ENCODE measurements at places on chromosomes 5 and 9.

DNA sequence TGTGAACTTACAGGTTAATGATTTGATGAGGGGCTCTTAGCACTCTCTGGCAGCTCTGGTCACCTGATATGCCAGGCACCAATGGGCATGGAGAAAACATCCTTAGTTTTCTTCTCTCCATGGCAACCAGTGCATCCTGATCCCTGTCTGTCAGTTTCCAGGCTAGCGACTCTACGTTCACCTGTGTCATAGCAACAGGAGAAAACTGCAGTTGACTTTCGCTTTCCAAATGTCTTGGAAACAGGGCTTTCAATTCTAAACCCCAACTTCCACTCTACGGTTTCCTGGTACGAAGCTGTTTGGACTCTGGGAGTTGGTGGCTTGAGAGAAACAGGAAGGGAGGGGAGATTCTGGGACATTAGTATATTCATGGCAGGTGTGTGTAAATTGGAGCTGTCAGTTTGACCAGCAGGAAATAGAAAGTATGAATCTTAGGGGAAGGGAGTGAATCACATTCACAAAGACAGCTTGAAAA, 74.4 kb downstream of the SLC28A3 start:
- peak; percentile 92 for DNase-seq
- no peak overlapping the region for H3K4me3 ChIP-seq
- H3K27me3 ChIP-seq, result no peaks in the 10 kb centered on the region
- H3K36me3 ChIP-seq, result no peaks in the 10 kb centered on the region

GRCh38 chr9:438066-438465, 223.4 kb downstream of the DOCK8 start:
- H3K4me3 ChIP-seq, result no peak overlapping the region
- no peaks in the 10 kb centered on the region for H3K4me1 ChIP-seq
- H3K27ac ChIP-seq, result no peak overlapping the region
- no peaks in the 10 kb centered on the region for H3K27me3 ChIP-seq

- no peak overlapping the region for H3K4me3 ChIP-seq
- peaks cover 5% of the 10 kb centered on the region for H3K4me1 ChIP-seq
Observed at GRCh38 chr9:94865582-94866452, 139.3 kb downstream of the AOPEP start.

DNA sequence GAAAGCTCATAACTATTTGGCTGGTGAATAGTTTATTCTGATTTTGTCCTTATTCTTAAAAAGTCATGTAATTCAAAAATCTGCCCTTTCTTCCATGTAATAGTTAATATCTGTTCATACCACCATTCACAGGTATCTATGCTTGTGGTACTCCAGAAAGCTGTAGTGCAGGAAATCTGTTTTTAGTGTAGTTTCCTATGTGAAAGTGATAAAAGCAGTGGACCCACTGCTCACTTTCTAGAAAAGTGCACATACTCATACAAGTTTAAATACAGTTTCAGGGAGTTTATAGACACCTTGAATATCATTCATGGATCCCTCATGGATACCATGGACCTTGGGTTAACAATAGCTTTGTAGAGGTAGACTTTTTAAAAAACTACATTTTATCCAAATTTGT, 20.2 kb downstream of the PBX3 start:
- no peaks in the 10 kb centered on the region for H3K27me3 ChIP-seq
- H3K27ac ChIP-seq, result no peak overlapping the region
- no peak for DNase-seq
- H3K36me3 ChIP-seq, result no peaks in the 10 kb centered on the region

DNA sequence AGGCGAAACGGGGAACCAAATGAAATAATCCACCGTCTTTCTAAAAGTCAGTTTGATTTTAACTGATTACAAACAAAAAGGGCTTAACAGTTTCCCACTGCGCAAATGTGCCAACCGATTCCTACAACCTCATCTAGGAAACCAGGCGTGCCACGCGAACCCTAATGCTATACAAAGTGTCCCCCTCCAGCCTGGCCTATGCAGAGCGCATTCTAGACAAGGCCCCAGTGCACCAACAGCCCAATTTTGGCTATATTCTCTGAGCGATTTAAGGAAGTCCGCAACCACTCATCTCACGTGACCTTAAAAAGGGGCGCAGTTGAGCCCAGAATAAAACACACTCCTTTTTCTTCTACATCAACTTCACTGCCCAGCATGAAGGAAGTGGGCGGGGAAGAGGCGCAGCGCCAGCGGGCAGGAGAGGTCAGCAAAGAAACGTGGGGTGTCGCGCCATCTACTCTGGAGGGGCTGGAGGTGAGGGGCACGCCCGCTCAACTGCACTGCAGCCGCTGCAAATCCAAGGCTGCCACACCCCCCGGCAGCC, 779 bp downstream of the FAM13B start:
- H3K36me3 ChIP-seq, result no peaks in the 10 kb centered on the region
- no peak for DNase-seq
- peak overlapping the region; percentile 100 for H3K27ac ChIP-seq
- H3K4me3 ChIP-seq, result peak overlapping the region; percentile 83

- no peak for DNase-seq
- H3K27ac ChIP-seq, result no peak overlapping the region
- no peak overlapping the region for H3K4me3 ChIP-seq
- H3K36me3 ChIP-seq, result no peaks in the 10 kb centered on the region
- peaks cover 12% of the 10 kb centered on the region for H3K4me1 ChIP-seq
- H3K27me3 ChIP-seq, result no peaks in the 10 kb centered on the region
Observed at GRCh38 chr9:96085491-96086143, 210.1 kb downstream of the ERCC6L2 start.

- H3K27ac ChIP-seq, result no peak overlapping the region
- no peak overlapping the region for H3K4me3 ChIP-seq
- H3K4me1 ChIP-seq, result no peaks in the 10 kb centered on the region
- H3K27me3 ChIP-seq, result no peaks in the 10 kb centered on the region
- DNase-seq, result no peak
- no peaks in the 10 kb centered on the region for H3K36me3 ChIP-seq
Observed at GRCh38 chr9:1414711-1415131, 364.6 kb downstream of the DMRT2 start.

- no peak for DNase-seq
- no peak overlapping the region for H3K4me3 ChIP-seq
- H3K36me3 ChIP-seq, result no peaks in the 10 kb centered on the region
- H3K4me1 ChIP-seq, result peaks cover 6% of the 10 kb centered on the region
- no peaks in the 10 kb centered on the region for H3K27me3 ChIP-seq
- H3K27ac ChIP-seq, result no peak overlapping the region
Observed at GRCh38 chr9:14924230-14925219, 14.3 kb upstream of the FREM1 start.

- no peak overlapping the region for H3K27ac ChIP-seq
- peaks cover 5% of the 10 kb centered on the region for H3K4me1 ChIP-seq
- no peaks in the 10 kb centered on the region for H3K27me3 ChIP-seq
- no peak overlapping the region for H3K4me3 ChIP-seq
Observed at GRCh38 chr5:176687247-176687646, 40.0 kb downstream of the TSPAN17 start.

- peaks cover 13% of the 10 kb centered on the region for H3K4me1 ChIP-seq
- H3K36me3 ChIP-seq, result no peaks in the 10 kb centered on the region
- H3K4me3 ChIP-seq, result no peak overlapping the region
- H3K27me3 ChIP-seq, result no peaks in the 10 kb centered on the region
Observed at GRCh38 chr5:168327451-168327850, 36.0 kb downstream of the WWC1 start.
